Activated CD8-positive, alpha-beta T cell treated with anti-CD3 and anti-CD28 coated beads for 36 hours (primary cell): ENCODE measurements at places on chromosomes 5 and 9. TPM values are rescaled to one million over a fixed set of nuclear protein-coding genes. Genes with fewer than 3 reads are reported as not detected.

PFN3 gene
- total RNA-seq = not detected

MLANA gene
- not detected for total RNA-seq

GRCh38 chr9:117546894-117547678 is 132.2 kb upstream of the ASTN2 start:
- H3K27ac ChIP-seq = no peak overlapping the region
- peak; percentile 16 for DNase-seq
- H3K4me3 ChIP-seq = no peak overlapping the region
- no peaks in the 10 kb centered on the region for H3K4me1 ChIP-seq
- no peaks in the 10 kb centered on the region for H3K27me3 ChIP-seq
- H3K36me3 ChIP-seq = no peaks in the 10 kb centered on the region

GRCh38 chr9:87657190-87657589 is 68.7 kb upstream of the CTSL start:
- no peaks in the 10 kb centered on the region for H3K27me3 ChIP-seq
- no peak overlapping the region for H3K27ac ChIP-seq
- H3K4me1 ChIP-seq = no peaks in the 10 kb centered on the region
- H3K4me3 ChIP-seq = no peak overlapping the region
- no peaks in the 10 kb centered on the region for H3K36me3 ChIP-seq
- DNase-seq = no peak

GRCh38 chr9:90861380-90861779 is 59.8 kb downstream of the SYK start:
- no peaks in the 10 kb centered on the region for H3K36me3 ChIP-seq
- no peaks in the 10 kb centered on the region for H3K27me3 ChIP-seq
- no peak overlapping the region for H3K4me3 ChIP-seq
- peaks cover 15% of the 10 kb centered on the region for H3K4me1 ChIP-seq
- no peak overlapping the region for H3K27ac ChIP-seq
- no peak for DNase-seq

GRCh38 chr5:58273711-58274110 is 186.2 kb downstream of the PLK2 start:
- H3K4me1 ChIP-seq = no peaks in the 10 kb centered on the region
- peaks cover 11% of the 10 kb centered on the region for H3K27me3 ChIP-seq
- no peaks in the 10 kb centered on the region for H3K36me3 ChIP-seq
- no peak overlapping the region for H3K27ac ChIP-seq

DNA sequence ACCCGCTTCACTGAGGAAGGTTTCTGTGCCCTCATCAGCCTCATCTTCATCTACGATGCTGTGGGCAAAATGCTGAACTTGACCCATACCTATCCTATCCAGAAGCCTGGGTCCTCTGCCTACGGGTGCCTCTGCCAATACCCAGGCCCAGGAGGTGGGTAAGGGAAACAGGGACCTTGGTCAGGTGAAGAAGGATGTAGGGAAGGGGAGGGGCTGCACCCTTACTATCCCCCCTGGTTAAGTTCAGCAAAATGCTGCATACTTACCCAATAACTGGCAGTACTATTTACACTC is 4.4 kb downstream of the SLC4A9 start:
- H3K27ac ChIP-seq = no peak overlapping the region
- peaks cover 5% of the 10 kb centered on the region for H3K4me1 ChIP-seq
- no peaks in the 10 kb centered on the region for H3K36me3 ChIP-seq
- DNase-seq = no peak
- no peak overlapping the region for H3K4me3 ChIP-seq

DNA sequence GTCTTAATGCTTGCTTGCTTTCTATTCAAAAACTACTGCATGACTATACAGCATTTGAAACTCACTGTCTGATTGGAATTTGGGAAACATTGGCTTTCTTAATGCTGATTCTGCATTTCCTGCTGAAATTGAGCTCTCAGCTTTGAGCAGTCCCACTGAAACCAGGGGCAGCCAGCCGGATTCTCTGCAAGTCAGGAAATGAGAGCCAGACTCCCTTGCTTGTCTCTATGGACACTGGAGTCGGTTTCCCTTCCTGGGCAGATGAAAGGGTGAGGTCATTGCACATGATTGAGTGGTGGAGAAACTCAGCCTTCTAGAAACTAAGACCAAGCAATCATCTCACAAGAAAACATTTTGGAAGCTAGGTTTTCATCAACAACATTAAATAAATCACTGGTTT is 119.7 kb upstream of the SPATA31C2 start:
- H3K36me3 ChIP-seq = no peaks in the 10 kb centered on the region
- H3K27ac ChIP-seq = no peak overlapping the region
- H3K27me3 ChIP-seq = no peaks in the 10 kb centered on the region
- H3K4me3 ChIP-seq = no peak overlapping the region

DNA sequence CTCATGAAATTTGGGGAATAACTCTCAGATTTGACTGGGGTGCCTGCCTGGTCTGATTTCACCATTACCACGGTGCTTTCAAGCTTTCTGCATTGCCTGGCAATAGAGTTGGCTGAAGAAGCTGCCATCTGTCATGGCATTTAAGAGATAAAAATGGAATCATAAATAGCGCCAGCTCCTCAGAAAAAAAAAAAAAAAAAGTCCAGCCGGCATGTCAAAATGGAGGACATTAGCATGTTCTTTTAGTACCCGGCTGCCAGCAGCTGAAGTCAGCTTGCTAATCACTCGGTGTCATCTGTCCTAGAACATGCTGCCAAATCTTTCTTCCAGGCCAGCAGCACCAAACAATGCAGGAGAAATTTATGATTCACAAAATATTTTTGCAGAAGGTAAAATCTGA is 57.7 kb upstream of the CER1 start:
- no peaks in the 10 kb centered on the region for H3K36me3 ChIP-seq
- DNase-seq = no peak
- no peak overlapping the region for H3K4me3 ChIP-seq
- H3K27ac ChIP-seq = no peak overlapping the region
